Kidney glomerular epithelial cell (primary cell): ENCODE measurements at places on chromosomes 2 and 18.

GRCh38 chr2:72926368-72926767, 9.0 kb downstream of the EMX1 start:
- DNase-seq, result no peak

GRCh38 chr2:98516571-98516970, 71.9 kb downstream of the INPP4A start:
- no peak for DNase-seq

- DNase-seq, result no peak
Observed at GRCh38 chr2:10101491-10101890, 21.0 kb upstream of the RRM2 start.

DNA sequence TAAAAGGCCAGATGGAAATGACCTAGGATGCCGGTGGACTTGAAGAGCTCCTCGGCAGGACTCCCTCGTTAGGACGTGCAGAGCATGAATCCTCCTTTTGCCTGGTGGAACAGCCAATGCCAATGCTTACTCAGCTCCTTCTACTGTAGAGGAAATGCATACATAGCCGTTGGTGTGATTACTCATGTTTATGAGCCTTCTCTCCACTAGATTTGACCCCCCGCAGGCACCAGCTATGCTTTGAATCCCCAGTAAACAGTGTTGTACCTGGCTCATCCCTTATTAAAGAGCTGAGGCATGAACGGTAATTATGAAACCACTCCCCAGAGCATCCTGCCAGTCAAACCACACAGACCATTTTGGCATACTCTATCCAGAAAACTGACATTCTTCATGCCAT, 172.8 kb downstream of the ANTXR1 start:
- no peak for DNase-seq

DNA sequence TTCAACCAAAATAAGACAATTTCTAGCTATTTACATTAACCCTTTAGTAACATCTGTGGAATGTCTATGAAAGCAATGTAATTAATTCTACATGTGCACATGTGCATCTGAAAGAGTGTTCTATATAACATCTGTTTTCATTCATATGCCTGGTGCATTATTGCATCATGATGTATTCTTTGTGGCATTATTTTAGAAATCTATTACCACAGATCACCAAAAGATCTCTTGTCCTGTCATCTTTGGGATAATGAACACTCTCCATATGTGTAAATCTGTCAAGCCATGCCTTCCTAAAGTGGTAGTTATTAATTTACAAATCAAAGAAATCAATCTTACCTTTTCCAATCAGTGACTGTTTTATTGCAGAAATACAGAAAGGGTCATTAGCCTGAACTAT, 86.9 kb downstream of the TRIB2 start:
- no peak for DNase-seq

GRCh38 chr2:128531856-128532255, 213.2 kb upstream of the HS6ST1 start:
- no peak for DNase-seq

DNA sequence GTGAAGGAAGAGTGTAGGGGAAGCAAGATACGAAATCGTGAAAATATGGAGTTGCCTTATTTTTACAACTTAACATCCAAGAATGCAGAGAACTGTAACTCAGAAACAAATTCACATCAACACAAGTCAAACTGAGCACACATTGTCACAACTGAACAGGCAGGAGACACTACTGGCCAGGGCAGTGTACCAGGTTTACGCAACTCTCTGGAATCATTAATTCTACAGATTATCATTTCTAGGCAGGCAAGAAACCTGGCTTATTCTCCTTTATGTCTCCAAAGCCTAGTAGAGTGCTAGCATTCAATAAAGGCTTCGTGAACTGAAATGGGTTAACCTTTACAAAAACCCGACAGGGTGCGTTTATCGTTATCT, 584 bp downstream of the COA5 start:
- DNase-seq, result no peak

GRCh38 chr18:23238651-23239349, 103.5 kb downstream of the CABLES1 start:
- DNase-seq, result no peak

GRCh38 chr18:1438458-1438910, 533.8 kb downstream of the ADCYAP1 start:
- DNase-seq, result no peak

DNA sequence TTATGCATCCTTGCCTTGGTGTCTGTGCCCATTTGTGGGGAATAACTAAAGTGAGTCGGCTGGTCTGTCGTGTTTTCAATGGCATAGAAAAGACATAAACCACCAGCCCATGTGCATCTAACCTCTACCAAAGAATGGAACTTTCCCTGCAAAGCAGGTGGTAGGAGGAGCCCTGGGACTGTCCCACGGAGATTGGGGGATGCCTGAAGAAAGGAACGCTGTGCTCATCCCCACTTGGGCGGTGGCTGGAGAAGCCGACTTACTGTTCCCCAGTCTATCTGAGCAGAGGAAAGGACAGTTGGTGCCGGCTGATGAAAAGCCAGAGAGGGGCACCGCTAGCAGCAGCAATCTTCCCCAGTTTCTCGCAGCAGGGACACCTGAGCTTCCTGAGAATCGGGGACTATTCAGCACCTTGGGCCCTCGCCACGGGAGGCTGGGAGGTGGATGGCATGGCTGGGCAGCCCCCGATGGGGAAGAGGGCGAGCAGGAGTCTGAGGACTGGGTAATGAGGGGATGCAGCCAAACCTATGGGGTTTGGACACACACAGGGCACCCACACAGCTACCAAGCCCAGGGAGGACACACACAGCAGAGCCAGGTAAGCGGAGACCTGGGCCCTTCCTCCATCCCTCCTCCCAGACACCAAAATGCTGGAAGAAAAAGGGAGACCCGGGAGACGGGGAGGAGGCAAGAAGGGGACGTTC, 53.7 kb upstream of the AGAP1 start:
- no peak for DNase-seq

- DNase-seq, result no peak
Observed at GRCh38 chr2:137772451-137772850, 191.8 kb upstream of the HNMT start.

GRCh38 chr18:41058351-41059125, 896.5 kb upstream of the PIK3C3 start:
- DNase-seq, result no peak

DNA sequence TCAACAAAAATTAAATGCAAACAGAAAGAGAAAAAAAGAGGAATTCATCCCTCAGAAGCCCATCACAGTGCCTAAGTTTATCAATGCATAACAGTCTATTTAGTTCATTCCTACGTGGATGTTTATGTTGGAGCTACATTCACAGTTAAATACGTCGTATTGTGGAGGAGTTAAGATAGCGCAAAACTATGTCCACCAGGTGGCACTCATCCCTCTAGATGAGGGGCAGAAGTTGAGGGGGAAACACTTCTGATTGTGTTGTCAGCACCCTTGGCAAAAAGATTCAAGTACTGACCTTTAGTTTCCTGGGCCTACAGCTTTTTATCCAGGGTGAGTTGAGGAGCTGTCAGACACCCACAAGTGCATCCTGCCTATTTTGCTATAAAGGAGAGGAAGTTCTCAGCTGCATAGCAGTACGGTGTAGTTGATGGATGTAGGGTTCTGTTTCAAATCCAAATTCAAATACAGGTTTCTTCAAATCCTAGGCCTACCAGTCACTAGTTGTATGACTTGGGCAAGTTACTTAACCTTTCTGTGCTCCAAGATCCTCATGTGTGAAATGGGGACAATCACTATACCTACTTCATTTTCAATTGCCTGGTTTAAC, 26.8 kb upstream of the MYO1B start:
- DNase-seq, result peak; percentile 39

DNA sequence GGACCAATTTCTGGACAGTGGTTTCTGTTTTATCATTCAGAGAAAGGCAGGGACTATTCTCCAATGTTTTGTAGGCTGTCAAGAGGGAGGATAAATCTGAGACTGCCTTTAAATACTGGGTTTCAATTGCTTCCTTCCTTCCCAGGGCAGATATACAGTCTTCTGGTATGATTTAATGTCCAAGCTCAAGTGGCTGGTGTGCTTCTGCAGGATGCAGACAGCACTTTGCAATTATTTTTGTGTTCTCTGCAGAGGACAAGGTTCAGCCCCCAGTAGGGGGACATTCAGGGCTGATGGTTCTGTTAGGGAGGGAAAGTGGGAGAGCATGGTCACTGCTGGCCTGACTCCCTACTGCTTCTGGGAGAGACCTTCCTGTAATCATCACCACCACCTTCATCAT, 4.6 kb upstream of the BOD1L2 start:
- no peak for DNase-seq

DNA sequence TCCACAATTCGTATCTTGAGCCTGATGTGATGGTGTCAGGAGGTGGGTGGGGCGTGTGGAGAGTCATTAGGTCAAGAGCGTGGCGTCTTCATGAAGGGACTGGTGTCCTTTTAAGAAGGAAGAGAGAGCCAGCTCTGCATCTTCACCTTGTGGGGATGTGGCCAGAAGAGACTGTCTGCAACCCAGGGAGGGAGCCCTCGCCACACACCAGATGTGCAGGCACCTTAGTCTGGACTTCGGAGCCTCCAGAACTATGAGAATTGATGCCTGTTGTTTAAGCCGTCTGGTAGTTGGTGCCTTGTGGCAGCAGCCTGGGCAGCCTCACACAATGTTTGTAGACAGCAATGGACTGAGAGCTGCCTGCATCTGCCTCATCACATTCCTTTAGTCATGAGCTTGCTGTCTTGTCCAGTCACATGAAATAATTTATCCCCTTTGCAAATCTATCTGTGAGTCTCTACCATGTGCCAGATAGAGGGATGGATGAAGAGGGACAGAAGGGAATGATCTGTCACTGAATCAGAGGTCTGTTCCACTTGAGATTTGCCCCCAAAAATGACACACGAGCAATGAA, 61.0 kb downstream of the MYT1L start:
- DNase-seq, result no peak

GRCh38 chr2:98515250-98515991, 70.8 kb downstream of the INPP4A start:
- DNase-seq, result no peak

GRCh38 chr2:42973726-42974125, 181.3 kb upstream of the HAAO start:
- DNase-seq, result no peak

DNA sequence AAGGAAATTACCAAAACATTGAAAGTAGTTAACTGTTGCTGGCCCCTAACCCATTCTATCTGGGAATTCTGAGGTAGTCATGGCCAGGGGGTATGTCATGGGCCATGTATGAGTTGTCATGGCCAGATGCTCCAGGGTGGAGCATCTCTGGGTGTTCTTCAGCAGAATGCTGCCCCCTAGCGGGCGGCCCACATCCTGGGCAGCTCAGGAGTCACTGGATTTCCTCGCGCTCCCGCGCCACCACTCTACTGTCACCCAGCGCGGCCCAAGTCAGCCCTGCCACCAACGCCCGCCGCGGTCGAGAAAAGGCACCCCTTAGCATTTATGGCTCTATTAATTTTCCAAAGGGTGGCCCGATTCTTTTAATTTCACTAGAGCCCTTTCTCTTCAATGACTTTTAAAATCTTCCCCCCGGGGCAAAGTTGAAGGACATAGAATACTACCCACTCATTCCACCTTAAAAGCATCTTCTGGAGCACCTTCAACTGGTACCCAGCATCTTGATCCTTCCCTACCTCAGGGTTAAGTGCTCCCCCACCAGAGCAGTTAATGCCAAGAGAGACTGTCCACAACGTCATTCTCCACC, 41.6 kb downstream of the PKDCC start:
- DNase-seq, result no peak

- DNase-seq, result no peak
Observed at GRCh38 chr2:176709149-176709951, 440.1 kb downstream of the MTX2 start.

DNA sequence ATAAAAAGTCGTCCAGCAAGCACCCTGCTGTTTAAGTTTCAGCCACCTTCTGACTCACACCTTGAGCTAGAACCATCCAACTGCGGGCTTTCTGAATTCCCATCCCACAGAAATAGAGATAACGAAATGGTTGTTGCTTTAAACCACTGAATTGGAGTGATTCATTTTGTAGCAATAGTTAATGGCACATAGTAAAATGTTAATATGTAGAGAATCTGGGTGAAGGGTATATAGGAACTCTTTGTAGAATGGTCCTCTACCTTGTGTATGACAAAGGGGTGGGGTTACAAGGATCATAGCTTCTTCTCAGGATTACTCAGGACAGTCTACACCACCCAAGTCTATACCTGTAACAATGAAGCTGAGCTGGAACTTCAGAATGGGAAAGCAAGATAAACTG, 2.4 kb upstream of the MAPRE3 start:
- DNase-seq, result peak; percentile 23

DNA sequence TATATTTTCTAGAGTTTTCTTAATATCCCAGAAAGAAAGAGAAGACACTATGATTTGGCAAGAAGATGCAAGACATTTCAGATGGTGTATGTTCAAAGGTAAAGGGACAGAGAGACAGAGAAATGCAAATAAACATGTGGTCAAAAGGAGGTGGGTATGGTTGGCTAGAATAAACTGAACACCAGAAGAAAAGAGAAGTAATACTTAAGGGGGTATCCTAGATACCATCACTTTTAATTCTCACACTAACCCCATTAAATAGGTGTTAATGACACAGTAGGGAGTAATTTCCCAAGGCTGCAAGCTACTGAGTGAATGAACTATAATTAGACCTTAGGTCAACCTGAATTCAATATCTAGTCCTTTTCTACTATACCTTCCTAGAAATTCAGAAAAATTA, 111.2 kb upstream of the CD226 start:
- no peak for DNase-seq

DNA sequence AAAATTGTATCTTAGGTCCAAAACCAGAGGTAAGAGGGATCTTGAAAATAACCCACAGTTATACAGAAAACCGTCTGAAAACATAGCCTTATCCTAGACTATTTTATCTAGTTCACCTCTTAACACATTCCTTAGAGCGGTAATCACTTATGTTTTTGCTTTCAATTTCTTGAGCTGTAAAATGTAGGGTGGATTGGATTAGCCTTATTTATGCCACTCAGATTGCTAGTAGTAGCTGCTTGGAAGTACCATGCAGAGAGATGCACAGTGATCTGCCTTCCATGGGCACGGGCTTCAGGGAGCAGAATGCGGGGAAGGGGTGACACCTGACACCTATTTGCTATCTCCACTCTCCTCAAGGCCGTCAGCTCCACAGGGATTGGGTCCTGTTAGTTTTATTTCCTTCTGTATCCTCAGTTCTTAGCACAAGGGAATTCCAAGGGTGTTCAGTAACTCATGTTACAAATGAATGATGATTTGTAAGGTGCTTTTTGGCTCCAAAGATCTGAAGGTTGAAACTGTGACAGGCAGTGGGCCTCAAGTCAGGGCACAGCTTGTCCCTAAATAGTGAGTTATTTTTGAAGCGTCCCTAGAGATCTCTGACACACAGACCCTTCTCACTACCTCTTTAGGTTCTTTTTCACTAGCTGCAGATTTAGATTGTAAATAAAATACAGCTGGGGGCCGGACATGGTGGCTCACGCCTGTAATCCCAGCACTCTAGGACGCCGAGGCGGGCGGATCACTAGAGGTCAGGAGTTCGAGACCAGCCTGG, 64.0 kb upstream of the PMAIP1 start:
- DNase-seq, result peak; percentile 7

GRCh38 chr2:184455624-184456023, 142.7 kb upstream of the ZNF804A start:
- DNase-seq, result no peak
